ENCODE measurements at places on chromosomes 5 and 9.

GRCh38 chr5:38686658-38687057, 130.2 kb upstream of the LIFR start:
- no peak overlapping the region for H3K4me3 ChIP-seq
- no peak overlapping the region for H3K27ac ChIP-seq
- peaks cover 12% of the 10 kb centered on the region for H3K4me1 ChIP-seq
- no peaks in the 10 kb centered on the region for H3K27me3 ChIP-seq
- DNase-seq: no peak

GRCh38 chr5:167346461-167346860, 945.0 kb upstream of the WWC1 start:
- H3K27me3 ChIP-seq: no peaks in the 10 kb centered on the region
- no peak overlapping the region for H3K27ac ChIP-seq
- DNase-seq: no peak

DNA sequence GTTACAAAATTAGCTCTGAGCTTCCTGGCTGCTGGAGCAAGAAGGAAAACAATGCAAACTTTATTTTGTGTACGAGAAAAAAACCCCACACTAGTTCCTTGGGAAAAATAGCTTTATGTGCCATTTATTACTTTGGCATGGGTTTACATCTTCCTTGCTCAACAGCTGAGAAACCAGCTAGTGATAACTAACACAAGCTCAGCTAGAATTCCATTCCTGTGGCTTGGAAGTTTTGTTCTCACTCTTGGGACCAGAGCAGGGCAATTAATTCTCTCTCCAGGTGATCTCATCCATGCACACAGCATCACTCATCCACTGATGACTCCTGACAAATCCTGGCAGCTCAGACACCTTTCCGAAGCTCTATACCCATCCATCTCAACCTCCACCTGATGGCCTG, 104.1 kb downstream of the CRB2 start:
- no peak overlapping the region for H3K27ac ChIP-seq
- H3K36me3 ChIP-seq: no peaks in the 10 kb centered on the region
- no peaks in the 10 kb centered on the region for H3K4me1 ChIP-seq
- H3K27me3 ChIP-seq: no peaks in the 10 kb centered on the region
- H3K4me3 ChIP-seq: no peak overlapping the region

- DNase-seq: no peak
- H3K27ac ChIP-seq: no peak overlapping the region
- no peak overlapping the region for H3K4me3 ChIP-seq
Measured at GRCh38 chr5:39482098-39482497, 57.3 kb upstream of the DAB2 start.
